Trophoblast cell (in vitro differentiated cells and primary cell): ENCODE measurements at places on chromosomes 4 and X.

- DNase-seq, result peak; percentile 67
These were observed 5.1 kb upstream of the OCRL start for GRCh38 chrX:129534816-129535578.

DNA sequence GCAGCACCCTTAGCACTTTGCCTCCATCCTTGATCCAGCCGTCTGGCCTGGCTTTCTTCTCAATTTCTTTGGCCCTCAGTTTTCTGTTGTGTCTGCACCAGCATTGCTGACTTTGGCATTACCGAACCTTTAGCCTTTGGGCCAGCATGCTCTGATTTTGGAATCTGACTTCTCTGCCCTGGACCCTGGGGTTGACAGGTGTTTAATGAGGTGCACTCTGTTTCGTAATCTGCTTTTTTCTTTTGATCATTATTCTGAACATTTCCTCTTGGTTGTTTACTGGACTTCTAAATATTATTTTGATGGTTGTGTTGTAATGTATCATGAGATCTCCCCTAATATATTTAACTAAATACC lies 71.5 kb upstream of the ENPP6 start:
- DNase-seq, result no peak

GRCh38 chrX:148314876-148315275 lies 185.5 kb upstream of the AFF2 start:
- DNase-seq, result no peak

DNA sequence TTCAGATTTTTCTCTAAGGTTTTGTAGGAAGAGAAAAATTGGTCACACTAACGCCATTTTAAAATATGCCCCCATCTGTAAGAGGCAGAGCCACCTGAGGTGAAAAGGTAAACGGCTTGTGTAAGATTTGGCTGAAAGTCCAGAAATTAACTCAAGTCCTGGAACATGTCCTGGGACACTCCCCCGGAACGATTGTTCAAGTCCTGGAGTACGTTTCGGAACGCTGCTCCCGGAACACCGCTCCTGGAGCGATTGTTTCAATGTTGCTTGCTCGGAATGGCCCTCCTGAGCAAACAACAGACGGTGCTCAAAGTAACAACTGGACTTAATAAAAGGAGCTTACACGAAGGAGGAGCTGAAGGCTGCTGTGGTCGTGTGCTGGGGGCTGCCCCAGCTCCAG lies 796.5 kb upstream of the SLIT2 start:
- peak; percentile 3 for DNase-seq

DNA sequence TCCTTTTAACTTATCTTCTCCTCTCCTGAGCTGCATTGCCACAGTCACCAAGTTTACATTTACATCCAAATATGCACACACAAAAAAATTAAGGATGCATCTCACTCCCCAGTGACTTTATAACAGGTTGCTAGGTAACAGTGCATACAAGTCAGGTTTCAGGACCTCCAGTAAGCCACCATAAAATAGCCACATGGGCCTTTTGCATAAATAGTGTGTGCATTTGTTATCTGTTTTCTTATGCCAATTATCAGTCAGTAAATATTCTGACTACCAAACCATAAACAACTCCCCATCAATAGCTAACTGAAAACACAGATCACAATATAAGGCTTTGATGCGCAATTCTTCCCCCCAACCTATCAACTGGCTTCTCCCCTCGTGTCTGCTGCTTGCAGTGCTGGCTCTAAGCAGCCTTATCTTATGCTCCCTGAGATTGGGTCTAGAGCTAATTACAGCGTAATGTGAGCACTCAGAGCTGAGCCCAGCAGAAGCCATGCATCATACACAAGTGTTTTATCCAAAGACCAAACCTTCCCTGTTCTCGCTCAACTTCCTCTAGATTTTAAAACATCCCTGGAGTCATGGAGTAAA lies 55.4 kb downstream of the ZNF827 start:
- DNase-seq, result no peak

DNA sequence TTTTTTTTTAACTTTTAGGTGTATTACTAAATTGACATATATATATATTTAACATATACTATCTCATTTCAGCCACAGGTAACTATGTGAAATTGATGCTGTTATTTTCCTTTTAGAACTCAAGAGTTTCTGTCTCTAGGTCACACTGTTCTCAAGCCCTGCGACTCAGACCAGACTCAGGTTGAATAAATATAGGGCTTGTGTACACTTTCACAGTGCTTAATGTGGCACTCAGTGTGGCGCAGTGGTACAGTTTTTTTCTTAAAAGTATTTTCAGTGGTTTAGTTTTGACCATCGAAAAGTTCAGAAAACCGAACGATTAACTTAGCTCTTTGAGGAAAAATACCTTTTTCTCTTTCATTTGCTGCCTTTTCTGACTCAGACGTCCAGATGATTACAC lies 24.7 kb downstream of the PACRGL start:
- no peak for DNase-seq

- peak; percentile 90 for DNase-seq
These were observed 7.5 kb downstream of the CD99 start for GRCh38 chrX:2698604-2699003.

DNA sequence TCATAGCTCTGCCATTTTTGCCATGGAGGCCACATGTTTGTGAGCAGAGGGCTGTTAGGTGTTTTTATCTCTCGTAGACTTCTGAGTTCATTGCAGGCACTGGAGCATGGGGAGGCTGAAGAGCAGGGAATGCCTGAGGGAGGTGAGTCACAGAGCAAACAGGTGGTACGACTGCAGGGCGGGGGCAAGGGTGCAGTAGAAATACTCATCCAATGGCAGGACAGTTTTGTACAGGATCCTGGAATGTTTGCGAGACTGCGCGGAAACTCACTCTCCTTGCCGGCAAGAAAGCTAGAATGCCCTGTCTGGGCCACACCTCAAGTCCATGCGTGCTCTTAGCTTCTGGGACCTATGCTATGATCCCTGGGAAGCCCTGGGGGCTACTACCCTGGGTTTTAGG lies 20.0 kb upstream of the VCX2 start:
- peak; percentile 90 for DNase-seq

GRCh38 chr4:8229331-8229975 lies 30.4 kb downstream of the SH3TC1 start:
- no peak for DNase-seq

- peak; percentile 9 for DNase-seq
These were observed 378.3 kb downstream of the GBA3 start for GRCh38 chr4:23070848-23071570.

DNA sequence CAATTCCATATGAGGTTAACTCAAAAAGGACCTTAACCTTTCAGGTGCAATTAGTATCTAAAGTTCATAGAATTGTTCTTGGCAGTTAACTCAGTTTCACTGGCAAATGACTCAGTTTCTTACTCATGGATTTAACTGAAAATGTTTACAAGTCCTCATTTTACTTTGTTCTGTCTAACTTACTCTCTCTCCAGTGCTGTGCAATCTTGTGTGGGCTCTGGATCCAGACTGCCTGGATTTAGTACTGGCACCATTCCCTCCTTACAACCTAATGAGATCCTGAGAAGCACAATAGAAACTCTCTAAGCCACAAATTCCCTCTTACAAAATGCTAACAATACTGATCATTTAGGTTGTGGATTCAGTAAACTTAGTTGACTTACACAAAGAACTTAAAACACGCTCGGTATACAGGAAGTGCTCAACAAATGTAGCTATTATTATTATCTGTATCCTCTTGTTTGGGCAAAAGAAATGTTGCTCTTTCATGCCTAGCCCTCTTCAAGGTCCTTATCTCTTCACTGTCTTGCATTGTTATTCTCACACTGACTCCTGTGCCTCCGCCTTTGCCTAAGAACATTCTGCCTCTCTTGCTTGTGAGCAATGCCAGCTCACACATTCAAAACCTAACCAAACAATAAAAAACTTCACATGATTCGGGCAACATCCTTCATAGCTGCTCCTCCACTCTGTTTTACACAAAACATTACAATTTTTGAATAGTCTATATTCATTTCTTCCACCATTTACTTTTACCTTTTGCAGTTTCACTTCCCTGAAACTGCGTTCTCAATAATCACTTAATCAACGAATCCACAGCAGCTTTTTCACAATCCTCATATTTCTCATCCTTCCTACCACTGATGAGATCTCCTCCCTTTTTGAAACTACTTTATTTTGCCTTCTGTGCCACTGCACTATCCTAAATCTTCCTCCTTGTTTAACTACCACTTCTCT lies 91.8 kb downstream of the PDE5A start:
- no peak for DNase-seq

DNA sequence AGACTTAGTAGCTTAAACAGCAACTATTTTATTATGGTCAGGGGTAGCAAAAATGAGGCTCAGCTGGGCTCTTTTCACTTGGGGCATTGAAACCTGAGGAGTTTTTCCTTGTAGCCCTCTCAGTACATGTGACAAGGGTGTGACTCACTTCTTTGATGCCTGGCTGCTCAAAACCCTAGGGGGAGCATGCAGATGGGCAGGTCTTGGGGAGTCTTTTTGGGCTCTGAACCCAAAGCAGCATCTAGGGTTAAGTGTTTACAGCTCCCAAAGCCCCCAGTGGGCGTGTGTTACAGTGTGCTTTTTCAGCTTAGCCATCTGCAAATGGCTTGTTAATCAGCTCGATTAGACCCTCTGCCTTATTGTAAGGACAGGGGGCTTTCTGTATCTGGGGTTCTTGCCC lies 1752.7 kb downstream of the PCDH7 start:
- no peak for DNase-seq

GRCh38 chr4:79676705-79677104 lies 268.7 kb upstream of the GK2 start:
- DNase-seq, result no peak

- DNase-seq, result no peak
These were observed 15.3 kb downstream of the RTL3 start for GRCh38 chrX:78643874-78644273.

DNA sequence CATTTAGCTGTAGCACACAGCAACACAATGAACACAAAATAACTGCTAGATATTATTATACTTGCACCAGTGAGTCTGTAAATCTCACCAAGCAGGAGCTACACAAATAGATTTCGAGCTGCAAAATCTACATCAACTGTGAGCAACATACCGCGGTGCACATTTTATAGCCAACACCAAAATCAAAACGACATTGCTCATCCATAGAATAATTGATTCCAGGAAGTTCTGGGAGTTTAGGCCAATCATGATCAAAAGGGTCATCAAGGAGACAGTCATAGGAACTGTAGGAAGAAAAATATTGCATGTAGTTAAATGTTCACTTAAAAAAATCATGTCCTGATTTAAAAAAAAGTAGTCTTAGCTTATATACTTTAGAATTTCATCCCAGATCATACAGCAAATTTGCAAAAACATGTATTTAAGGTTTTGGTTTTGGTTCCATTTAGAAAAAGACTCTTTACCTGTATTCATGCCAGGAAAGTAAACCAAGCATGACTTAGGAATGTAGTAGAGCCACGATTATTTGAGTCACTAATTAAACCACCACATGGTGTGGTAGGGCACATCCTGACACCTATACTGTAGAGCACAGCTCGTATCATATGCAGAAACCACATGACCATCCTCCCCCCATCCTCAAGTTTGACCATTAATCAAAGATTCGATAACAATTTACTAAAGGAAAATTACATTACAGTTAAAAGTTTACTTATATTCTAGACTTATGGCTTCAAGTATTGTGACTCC lies 250.4 kb downstream of the ADAMTS3 start:
- no peak for DNase-seq

- DNase-seq, result no peak
These were observed 426.3 kb downstream of the KCNIP4 start for GRCh38 chr4:21522296-21522695.

DNA sequence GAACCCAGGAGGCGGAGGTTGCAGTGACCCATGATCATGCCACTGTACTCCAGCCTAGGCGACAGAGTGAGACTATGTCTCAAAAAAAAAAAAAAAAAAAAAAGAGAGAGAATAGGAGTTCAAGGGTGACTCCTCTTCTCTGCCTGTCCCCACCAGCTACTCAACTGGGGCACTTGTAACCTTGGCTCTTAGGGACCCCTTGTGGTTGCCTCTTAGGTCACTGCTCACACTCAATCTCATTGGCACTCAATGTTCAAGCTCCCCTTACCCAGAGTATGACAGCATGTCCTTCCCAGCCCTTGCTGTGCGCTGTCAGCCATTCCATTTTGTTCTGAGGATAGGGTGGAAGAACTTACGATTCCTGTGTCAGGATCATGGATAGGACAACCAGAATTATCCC lies 82.4 kb upstream of the BEND4 start:
- DNase-seq, result no peak

GRCh38 chr4:87657525-87657924 lies 7.4 kb downstream of the DMP1 start:
- no peak for DNase-seq

DNA sequence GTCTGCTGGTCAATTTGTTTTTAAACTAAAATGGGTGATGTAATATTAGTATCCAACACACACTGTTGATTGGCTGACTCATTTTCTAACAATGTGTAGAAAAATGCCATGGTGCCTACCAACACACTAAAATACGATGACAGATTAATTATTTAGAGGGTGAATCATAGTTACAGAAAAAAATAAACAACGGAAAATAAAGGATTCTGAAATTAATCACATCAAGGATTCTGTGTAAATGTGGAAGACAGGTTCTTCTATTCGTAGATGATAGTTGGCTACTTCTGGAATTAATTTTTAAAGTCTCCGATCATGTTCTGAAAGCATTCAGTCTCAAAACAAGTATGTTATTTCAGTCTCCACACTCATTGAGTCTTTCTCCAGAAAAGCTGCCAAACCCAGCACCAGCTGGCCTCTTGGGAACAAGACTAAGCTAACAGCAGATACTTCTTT lies 8.2 kb upstream of the IQCM start:
- DNase-seq, result no peak
